ENCODE measurements at places on chromosomes 11 and 22. TPM values are rescaled to one million over a fixed set of nuclear protein-coding genes. Genes with fewer than 3 reads are reported as not detected.

GRCh38 chr11:20156280-20156875, 3.9 kb downstream of the DBX1 start:
- DNase-seq, result no peak

DNA sequence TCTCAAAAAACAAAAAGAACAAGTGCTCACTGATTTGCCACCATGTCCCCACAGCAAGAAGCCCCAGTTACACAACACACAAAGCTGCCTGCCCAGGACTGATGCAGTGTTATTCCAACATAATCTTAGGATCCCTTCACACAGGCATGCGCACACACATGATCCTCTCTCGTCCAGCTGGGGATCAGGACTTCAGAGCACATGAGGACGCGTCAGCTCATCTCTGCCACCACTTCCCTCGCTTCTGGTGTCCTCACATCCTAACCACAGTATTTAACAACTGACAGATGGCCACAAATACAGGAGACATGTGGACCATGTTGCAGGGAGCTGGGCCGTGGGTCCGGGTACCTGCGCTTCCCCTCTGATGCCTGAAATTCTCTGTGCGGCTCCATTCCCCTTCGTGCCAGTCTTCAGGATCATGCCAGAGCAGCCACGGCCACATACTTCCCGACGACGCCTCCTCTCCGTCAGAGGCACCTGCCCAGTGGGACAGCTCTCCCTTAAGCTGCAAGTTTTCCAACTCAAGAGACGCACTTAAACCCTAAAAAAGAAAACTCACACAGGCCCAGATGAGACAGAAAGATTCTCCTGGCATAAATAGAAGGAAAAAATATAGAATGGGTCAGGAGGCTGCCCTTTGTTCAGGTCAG, 68.3 kb downstream of the PACSIN2 start:
- no peak for DNase-seq

Gene MS4A13
- polyA plus RNA-seq, result not detected

DNA sequence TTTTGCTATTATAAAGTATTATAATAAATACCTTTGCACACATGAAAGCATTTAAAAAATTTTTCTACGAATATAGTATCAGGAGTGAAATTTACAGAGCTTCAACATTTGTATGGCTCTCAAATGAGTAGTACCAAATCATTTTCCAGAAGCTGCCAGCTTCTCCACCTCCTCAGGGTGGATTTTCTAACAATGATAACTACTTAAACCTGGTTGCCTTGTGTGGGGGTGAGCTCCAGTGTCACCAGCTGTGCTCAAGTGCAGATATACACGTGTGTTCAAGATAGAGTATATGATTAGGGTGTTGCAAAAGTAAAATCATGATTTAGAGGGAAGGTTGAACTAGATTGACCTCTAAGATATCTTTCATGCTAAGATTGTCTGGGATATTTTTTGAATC, 48.2 kb downstream of the HORMAD2 start:
- no peak for DNase-seq

GRCh38 chr11:44578279-44578678, 12.8 kb downstream of the CD82 start:
- no peak for DNase-seq
